ENCODE measurements at places on chromosomes 12 and 14. TPM values are rescaled to one million over a fixed set of nuclear protein-coding genes. Genes with fewer than 3 reads are reported as not detected.

Gene PLEKHH1
- 6.2 TPM for total RNA-seq

Gene TIMELESS
- total RNA-seq = 26.5 TPM

Gene POTEG
- total RNA-seq = 0.12 TPM

Gene SLC17A8
- total RNA-seq = not detected

Gene FSCB
- total RNA-seq = 0.12 TPM

Gene ASB2
- total RNA-seq = 0.22 TPM

Gene SMARCC2
- total RNA-seq = 38.4 TPM

Gene NOVA1
- total RNA-seq = 3.1 TPM

Gene LRRC10
- not detected for total RNA-seq

Gene DACT1
- total RNA-seq = 0.40 TPM

Gene SCN8A
- 12.7 TPM for total RNA-seq

Gene KCNA1
- total RNA-seq = not detected

Gene KRT77
- total RNA-seq = not detected

Gene PROX2
- total RNA-seq = not detected

Gene UBR7
- 61.1 TPM for total RNA-seq

Gene SNAPC1
- total RNA-seq = 26.7 TPM

Gene ZBTB39
- total RNA-seq = 4.8 TPM

Gene TMEM121
- 27.5 TPM for total RNA-seq

Gene AKAP5
- 0.58 TPM for total RNA-seq

Gene NPAS3
- 1.2 TPM for total RNA-seq

Gene ZFHX2
- 1.4 TPM for total RNA-seq

Gene TMED10
- total RNA-seq = 246 TPM

Gene KSR2
- total RNA-seq = 2.8 TPM

Gene SLC22A17
- 12.0 TPM for total RNA-seq

Gene GYS2
- not detected for total RNA-seq

Gene ACSS3
- not detected for total RNA-seq

Gene CCDC88C
- total RNA-seq = 19.7 TPM

Gene FAM222A
- 11.7 TPM for total RNA-seq

Gene SLC4A8
- 4.2 TPM for total RNA-seq

Gene ZDHHC22
- 0.15 TPM for total RNA-seq
